ENCODE measurements at places on chromosomes 5 and 9.

DNA sequence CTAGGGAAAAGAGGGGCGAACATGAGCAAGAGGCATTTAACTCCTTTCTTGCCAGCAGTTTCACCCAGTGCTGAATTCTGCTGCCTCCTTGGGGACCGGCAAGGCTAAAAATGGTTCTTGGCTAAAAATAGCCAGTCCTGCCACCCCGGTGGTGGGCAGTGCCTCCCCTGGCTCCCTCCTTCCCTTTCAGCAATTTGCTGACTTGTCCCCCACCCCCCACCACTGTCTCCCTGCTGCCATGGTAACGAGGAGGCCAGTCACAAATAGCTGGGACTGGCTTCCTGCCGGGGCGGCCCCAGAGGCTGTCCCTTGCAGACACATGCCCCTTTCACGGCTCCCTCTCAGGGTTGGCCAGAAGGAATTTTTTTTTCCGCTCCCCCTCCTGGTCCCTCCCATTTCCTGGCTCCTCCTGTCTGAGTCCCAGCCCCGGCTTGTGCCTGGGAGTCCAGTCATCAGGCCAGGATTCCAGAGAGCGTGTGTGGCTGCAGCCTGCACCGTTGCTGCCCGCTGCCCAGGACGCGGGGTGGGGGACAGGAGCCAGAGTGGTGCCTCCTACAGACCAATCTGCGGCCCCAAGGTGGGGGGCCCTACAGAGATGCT, 130.3 kb downstream of the RGS3 start:
- no peak for DNase-seq

DNA sequence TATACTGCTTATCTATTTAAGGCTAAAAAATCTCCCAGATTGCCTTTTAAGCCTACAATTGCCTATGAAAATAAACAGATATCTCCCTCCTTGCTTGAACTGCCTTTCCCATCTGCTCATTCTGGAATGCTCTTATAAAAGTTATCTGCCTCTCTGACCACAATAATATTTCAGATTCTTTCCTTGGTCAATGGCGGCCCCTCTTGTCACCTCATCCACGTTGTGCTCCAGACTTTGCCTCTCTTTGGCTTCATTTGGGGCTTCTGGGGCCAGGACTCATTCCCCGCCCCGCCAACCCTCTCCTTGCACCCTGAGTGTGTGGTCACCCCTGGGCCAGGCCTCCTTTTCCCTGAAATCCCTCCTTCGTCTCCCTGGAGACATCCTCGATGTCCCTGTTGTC, 110.0 kb upstream of the RPS23 start:
- no peak for DNase-seq

DNA sequence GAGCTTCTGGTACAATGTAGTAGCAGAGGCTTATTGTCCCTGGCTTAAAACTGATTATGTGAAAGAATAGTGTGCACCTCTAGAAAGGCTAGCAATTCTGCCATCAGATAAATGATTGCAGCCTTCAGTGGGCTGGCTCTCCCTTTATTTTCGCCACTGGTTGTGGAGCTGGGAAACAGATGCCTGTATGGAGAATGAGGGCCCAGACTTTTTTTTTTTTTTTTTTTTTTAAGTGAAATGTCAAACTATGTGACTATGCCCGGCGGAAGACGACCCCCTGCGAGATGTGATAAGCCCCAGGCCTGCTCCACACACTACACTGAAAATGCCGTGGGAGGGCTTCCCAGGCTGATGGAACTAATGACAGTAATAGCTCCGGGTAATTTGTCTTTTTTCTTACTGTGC, 28.7 kb downstream of the ISL1 start:
- DNase-seq, result no peak

DNA sequence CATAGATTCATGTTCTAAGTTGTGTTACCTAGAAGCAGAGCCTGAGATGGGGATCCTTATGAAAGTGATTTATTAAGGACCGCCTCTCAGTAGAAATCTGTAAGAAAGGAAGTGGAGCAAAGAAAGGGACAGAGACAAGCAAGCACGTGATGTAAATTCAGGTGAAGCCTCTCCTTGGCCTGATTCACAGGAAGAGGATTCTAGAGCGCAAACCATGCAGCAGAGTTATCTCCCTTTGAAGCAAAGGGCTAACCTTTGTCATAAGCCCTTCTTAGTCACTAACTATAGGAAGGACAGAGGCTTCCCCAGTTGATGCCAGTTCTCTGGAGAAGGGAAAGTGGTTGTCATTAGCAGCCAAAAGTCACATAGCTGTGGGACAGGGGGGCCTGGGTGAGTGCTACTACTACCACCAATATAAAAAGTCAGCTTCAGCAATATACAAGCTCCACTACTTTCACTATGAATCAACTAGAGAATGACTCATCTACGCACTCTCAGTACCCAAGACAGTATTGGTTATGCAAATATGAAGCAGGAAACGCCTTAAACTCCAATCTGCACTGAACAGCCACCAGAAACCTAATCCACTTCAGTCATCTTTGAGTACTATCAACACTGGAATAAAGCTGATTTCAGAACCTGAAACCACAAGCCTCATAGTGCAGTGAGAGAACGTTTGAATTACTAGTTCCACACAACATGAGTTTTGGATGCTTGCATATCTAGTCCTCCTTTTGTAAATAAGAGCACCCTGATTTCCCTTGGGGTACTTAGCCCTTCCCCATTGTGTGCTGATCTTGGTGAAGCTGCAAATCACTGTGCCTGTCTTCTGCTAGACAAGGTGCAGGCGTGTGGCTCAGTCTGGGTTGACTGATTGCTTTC, 162.7 kb downstream of the ZNF608 start:
- DNase-seq, result no peak

DNA sequence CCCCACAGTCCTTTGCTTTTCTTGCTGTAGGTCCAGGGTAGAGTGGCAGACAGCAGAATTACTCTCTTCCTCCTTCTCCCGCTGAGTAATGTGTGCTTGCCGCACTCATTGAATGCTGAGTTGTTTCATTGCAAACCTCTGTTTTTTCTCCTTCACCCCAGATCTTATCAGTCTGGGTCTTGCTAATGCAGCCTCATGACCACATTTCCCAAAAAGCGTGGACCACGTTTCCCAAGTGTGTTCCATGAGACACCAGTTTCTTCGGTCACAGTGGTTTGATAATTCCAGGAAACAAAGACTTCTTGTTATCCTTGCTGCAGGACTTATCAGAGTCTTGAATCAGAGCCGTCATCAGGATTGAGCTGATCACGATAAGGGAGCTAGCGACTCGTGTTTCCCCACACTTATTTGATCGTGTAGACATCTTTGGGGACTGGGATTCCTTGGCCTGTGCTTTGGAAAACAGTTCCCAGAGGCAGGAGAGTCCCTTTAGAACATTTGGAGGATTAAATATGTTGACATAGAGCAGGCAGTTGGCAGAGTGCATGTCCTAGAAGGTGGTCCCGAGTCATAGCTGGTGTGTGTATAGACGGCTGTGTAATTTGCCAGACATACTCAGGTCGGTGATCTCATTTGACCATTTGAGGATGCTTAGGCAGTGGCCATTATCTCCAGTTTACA, 4.4 kb downstream of the LRRC8A start:
- no peak for DNase-seq

DNA sequence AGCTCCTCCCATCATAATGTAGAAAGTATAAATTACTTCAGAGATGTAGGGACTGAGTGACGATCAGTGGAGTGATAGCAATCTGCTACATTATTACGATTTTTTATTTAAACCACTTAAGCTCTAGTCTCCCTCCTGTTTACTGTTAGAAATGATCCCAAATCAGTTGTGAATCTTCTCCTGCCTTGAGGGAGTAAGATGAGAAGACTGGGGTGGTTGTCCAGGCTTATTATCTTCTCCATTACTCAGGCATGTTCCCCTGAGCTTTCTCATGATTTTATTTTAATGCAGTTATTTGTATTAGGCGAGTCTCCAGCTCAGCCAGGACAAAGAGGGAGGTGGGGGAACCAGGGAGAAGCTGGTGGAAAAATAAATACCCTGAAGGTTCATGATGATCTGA, 48.2 kb upstream of the CTNNA1 start:
- no peak for DNase-seq

DNA sequence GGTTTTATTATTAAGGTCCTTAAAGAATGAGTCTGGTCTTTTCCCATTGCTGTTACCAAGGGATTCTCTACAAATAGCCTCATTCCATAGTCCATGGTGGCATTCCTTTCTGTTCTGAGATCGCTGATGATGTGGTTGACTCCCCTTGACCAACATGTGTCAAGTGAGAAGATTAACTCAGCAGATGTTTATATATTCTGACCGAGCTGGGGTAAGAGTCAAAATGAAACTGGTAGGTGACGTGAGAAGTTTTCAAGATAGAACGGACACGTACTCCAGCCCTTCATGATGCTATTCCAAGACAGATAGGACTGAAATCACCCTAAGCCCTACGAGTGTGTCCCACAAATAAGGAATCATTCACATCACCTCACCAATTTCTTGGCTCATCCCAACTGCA, 155.5 kb upstream of the WWC1 start:
- DNase-seq, result no peak

GRCh38 chr5:64108674-64109073, 57.0 kb upstream of the RNF180 start:
- DNase-seq, result no peak

DNA sequence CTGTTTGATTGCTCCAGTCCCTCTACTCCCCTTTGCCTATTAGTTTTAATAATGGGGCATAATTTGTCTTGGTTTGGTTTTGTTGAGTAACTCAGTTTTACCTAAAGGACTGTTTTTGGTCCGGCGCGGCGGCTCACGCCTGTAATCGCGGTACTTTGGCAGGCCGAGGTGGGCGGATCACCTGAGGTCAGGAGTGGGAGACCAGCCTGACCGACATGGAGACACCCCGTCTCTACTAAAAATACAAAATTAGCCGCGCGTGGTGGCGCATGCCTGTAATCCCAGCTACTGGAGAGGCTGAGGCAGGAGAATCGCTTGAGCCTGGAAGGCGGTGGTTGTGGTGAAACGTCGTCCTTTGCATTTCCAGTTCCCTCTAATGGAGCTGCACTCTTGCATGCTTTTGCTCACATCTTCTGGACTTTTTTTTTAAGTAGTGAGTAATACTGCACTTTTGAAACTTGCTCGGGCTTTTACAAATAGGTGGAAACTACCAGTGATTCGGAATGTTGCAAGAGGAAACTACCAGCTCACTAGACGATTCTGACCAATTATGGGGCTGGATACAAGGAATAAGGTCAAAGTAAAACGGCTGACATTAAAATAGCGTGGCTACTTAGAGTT, 721 bp upstream of the MAML1 start:
- peak; percentile 27 for DNase-seq
